Naive B cell (primary cell): ENCODE measurements at places on chromosomes 5 and 9. TPM values are rescaled to one million over a fixed set of nuclear protein-coding genes. Genes with fewer than 3 reads are reported as not detected.

Gene TEX53
- polyA plus RNA-seq: not detected

Gene ANKRD34B
- polyA plus RNA-seq: not detected

Gene ANKRD18A
- not detected for polyA plus RNA-seq

Gene EGFLAM
- not detected for polyA plus RNA-seq

Gene EPB41L4B
- not detected for polyA plus RNA-seq

Gene ANKS6
- 5.0 TPM for polyA plus RNA-seq

Gene SPINK7
- not detected for polyA plus RNA-seq

Gene PTPN3
- polyA plus RNA-seq: not detected

Gene GPBP1
- 114 TPM for polyA plus RNA-seq

Gene NMRK1
- 9.4 TPM for polyA plus RNA-seq

Gene SH3PXD2B
- not detected for polyA plus RNA-seq

Gene ANKRD18B
- polyA plus RNA-seq: not detected

Gene DOK3
- 28.4 TPM for polyA plus RNA-seq

Gene TNFSF15
- polyA plus RNA-seq: not detected

Gene PCDHB15
- not detected for polyA plus RNA-seq

Gene PDE6A
- polyA plus RNA-seq: not detected

Gene FAM81B
- polyA plus RNA-seq: 1.2 TPM

Gene IL4
- not detected for polyA plus RNA-seq

Gene PCDHGA12
- not detected for polyA plus RNA-seq

Gene ROPN1L
- polyA plus RNA-seq: 0.58 TPM

Gene ECM2
- 0.09 TPM for polyA plus RNA-seq

Gene CPLANE1
- polyA plus RNA-seq: 1.4 TPM

Gene AQP3
- polyA plus RNA-seq: 0.52 TPM

Gene KIF3A
- 9.2 TPM for polyA plus RNA-seq

Gene PRRX2
- not detected for polyA plus RNA-seq

Gene CATSPER3
- 0.35 TPM for polyA plus RNA-seq

Gene TAS2R1
- not detected for polyA plus RNA-seq

Gene TNFSF8
- 9.5 TPM for polyA plus RNA-seq

Gene STC2
- not detected for polyA plus RNA-seq

Gene HAPLN1
- polyA plus RNA-seq: not detected

Gene PCDHA8
- not detected for polyA plus RNA-seq

Gene NOP16
- polyA plus RNA-seq: 26.6 TPM

Gene OR1Q1
- polyA plus RNA-seq: not detected

Gene TLX3
- polyA plus RNA-seq: not detected

Gene SLC34A3
- polyA plus RNA-seq: not detected

Gene ADAMTS12
- polyA plus RNA-seq: not detected

Gene FGF1
- not detected for polyA plus RNA-seq

Gene NACC2
- polyA plus RNA-seq: 0.11 TPM

Gene FST
- polyA plus RNA-seq: not detected

Gene PARP8
- polyA plus RNA-seq: 10.1 TPM
